Erythroblast (primary cell): ENCODE measurements at places on chromosomes 16 and 17.

DNA sequence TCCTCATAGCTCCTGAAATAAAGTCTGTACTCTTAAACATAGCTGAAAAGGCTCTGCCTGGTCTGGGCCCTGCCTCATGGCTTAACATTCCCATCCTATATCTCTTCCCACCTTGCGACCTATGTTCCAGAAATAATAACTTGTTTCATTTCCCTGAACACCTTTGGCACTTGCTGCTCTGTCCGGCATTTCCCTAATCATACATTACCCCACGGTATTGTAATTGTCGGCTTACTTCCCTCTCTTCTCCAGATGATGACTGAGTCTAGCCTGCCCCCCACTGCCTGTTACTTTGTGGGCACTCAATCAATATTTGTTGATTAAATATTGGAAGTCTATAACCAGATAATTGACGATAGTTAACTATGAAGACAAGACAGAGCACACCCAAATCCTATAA is 23.3 kb upstream of the SUPT4H1 start:
- peak; percentile 13 for DNase-seq

GRCh38 chr17:56597495-56597990 is 4.0 kb downstream of the NOG start:
- no peak for DNase-seq

DNA sequence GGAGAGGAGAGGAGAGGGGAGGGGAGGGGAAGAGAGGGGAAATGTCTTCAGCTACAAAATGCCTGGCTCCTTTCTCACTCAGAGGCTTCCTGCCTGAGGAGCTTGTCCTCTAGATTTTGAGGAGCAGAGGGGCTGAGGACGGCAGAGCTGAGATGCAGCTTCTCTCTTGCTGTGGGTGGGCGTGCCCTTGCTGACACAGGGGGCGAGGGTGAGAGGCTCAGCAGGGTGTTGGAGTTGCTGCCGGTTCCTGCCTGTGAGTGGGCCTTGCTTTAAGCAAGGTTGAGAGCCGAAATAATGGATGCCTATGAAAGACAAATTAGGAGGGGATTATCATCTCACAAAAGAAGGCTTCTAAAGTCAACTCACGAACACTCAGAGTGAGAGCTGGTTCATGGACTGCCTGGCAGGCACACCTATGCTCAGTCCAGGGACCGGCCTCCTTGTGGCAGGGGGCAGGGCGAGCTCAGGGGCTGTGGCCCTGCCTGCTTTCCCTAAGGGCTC is 215.6 kb downstream of the MSI2 start:
- DNase-seq: no peak

DNA sequence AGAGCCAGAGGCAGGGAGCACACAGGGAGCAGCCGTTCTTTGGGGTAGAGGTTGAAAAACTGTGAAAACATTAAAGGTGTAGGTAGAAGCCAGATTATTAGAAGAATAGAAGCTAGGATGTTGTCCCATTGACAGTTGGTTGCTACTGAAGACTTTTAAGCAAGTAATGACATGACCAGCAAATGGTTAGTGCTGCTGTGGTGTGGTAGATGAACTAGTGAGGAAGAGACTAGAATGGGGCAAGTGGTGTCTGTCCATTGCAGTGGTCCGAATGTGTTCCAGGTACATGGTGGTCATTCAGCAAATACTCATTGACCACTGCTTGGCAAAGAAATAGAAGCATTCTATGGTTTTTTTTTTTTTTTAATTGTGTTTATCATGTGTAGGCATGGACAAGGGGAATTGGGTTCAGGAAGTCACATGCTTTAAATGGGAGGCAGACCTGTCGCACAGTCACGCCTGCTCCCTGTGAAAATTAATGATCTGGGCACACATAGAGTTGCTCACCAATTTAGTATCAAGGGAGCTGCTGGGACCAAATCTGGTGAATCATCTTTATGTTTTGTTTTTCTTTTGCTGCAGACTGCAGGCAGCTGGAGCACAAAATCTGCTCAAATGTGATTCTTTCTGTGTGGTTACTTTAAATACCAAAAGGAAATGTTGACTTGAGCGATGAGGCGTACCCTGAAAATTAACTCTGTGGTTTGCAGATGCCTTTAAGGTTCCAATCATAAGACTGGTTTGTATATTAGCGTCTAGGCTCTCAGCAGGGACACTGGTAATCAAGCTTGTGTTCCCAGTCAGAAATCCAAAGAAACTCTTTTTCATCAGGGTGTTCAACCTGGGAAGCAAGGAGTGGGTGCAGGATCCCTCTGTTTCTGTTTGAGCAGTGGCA is 30.7 kb downstream of the YPEL2 start:
- DNase-seq: no peak

DNA sequence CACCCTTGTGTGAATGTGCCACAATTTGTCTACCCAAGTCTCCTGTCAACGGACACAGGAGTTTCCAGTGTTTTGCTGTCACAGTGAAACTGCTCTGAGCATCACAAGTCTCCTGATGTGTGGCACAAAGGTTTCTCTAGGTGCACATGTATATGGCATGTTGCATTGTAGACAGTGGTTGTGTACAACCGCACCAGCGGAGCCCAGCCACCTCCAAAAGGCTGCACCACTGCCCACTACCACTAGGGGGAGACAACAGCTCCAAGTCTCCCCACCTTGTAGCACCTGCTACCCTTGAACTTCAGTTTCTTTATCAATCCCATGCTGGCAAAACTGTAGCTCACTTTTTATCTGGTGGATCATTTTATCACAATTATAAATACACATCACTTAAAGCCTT is 95.5 kb upstream of the ZNF469 start:
- DNase-seq: peak; percentile 19

DNA sequence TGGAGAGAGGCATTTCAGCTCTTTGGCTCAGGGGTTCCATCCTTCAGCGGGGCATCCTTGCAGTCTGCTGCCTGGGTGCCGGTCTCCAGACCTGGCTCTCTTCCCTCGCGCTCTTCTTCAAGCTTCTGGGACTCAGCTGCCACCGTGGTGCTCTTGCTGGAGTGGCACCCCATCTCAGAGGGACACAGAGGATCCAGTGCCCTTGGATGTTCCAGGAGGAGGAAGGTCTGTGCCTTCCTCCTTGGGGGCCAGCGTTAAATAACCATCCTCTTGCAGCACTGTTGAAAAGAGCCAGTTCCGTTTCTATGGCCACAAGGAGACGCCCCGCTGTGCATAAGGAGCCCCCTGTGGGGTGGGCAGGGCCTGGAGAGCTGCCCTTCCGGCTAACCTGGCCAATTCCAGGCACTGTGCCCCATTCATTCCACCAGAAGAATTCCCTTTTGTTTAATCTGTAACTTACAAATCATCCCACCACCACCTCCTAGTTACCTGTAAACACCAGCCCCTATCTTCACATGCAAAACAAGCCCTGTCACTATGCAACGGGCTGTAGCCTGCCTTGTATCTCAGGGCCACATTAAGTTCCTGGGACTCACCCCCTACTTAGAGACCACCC is 8.6 kb downstream of the CHD9NB start:
- no peak for DNase-seq

DNA sequence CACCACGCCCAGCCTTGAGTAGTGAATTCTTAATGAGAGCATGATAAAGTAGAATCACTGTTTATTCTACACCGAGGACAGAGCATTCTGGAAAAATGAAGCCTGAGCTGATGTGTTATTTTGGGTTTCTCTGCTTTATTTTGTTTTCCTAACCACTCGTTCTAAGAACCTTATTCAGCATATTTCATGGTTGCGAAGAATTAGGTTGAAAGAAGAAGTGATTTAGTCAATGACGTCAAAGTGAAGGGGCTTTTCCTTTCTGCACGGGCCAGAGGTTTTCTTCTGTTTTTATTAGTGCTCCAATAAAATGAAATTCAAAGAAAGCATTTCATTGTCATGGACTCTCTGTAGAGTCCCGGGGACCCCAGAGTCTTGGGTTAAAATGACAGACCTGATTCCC is 178.5 kb downstream of the MAF start:
- DNase-seq: no peak

DNA sequence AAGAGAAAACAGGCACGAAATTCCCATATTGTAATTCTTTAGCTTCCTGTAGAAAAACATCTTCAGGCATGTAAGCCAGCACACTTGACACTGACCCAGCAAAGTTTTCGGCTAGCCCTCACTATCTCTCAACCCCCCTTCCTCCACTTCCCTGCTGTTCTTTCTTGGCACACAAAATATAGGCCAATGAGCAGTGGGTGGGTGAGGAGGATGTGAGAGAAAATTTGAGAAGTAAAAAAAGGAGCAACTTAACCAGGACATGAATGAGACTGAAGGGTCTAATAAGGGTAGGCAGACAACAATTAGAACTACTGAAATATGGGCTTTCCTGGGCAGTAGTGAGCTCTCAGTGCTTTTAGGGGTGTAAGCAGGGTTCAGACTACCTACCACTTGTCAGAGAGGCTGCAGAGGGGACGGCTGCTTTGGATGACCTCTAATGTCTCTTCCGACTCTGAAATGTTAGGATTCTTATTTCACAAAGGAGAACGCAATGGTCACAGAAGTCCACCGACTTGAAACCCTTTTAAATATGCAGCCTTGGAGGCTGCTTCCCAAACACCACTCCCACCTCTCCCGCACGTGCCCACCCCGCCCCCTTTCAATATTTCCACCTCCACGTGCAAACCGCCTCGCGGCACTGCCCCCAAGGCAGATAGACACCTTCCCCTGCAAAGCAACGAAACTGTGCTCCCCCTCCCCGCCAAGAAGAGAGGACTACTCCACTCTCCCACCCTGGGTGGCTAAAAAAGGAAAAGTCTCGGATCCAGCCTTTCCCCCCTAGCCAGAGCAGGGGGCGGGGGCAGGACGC is 889 bp downstream of the MBTD1 start:
- peak; percentile 62 for DNase-seq

DNA sequence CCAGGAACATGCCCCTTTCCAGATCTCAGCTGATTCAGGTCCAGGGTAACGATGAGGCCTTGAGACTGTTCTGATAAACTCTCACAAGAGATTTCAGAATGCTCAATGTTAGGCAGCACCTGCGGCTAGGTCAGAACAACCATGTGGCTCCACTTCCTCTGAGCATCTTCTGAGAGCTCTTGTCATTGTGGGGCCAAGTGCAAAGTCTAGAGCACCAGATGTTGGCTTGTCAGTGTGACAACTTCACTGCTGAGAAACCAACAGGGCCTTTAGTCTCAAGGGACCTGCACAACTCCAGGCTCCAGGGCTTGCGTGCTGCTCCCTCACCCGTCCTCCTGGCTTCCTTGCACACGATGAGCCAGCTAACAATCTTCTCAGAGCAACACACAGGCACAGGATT is 29.0 kb downstream of the FCSK start:
- DNase-seq: no peak

DNA sequence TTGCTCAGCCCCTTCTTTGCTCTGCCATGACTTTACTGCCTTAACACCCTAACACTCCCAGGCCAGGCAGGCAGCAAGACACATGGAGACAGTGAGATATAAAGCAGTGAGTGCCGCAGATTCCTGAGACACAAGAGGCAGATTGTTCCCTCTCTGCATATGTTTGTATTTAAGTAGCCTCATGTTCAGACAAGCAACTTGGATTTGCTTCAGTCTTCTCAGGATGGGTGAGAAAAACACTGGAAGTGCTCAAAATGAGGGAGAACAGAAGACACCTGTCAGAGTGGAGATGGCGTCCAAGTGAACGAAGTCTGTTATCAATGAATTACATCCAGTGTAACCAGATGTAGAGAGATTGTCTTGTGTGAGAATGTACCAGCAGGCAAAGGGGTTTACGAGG is 86.8 kb downstream of the CES1 start:
- DNase-seq: no peak

DNA sequence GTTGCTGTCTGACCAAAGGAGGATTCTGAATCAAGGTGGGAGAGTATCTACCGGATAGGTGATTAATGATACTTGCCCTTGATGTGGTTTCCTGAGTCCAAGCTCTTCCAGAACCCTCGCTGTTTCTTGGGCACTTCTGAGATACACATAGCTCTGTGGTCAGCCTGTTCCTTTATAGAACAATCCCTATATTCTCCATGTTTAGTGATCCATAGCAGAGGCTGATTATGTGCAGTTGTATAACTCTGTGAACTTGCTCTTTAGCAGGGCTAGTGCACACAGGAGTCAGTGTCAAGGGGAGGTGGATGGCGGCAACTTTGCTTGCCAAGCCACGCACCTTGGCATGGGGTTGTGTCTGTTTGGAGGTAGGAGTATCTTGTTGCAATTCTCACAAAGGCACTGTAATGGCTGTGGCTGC is 36.1 kb downstream of the ARL4D start:
- DNase-seq: no peak

GRCh38 chr16:83592778-83593177 is 215.0 kb upstream of the HSBP1 start:
- no peak for DNase-seq

DNA sequence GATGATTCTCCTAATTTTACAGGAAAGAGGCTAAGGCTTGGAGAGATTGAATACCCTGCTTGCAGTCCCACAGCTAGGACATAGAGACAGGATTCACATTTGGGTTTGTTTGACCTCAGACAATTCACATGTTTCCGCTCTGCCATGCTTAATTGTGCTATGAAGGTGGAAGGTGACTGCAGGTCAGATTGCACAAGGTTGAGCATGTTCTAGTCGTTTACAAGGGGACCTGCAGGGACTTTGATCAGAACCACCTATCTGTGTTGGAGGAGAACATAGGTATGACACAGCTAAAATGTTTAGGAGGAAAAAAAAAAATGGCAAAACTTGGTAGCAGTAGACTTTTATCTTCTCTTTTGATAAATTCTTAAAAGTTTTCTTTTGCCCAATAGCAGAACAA is 4.9 kb upstream of the ANKFN1 start:
- DNase-seq: no peak

GRCh38 chr16:89367538-89367915 is 122.8 kb downstream of the ANKRD11 start:
- no peak for DNase-seq

GRCh38 chr16:35252356-35252936 is 1793.0 kb downstream of the TP53TG3F start:
- peak; percentile 8 for DNase-seq

GRCh38 chr16:87491522-87492290 is 1.1 kb downstream of the ZCCHC14 start:
- DNase-seq: peak; percentile 53

- DNase-seq: no peak
These were observed 18.0 kb downstream of the MPRIP start for GRCh38 chr17:17060001-17060922.

DNA sequence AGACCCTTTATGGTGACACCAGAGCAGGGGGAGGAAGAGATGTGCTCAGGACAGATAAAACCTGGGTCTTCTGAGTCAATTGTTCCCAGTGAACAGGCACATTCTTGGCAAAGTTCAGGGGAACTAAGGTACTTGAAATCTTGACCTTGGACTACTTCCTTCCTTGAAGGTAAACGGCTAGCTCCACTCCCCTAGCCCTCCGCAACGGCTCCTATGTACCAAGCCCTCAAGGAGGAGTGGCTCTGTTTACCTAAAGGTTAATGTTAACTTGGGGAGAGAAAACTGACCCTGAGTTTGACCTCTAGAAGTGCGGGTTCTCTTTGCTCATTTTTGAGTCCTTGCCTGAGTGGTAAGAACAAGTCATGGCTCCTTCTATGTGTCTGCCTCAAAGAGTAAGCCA is 7.8 kb downstream of the TTLL6 start:
- DNase-seq: no peak

GRCh38 chr16:67383284-67383683 is 10.0 kb downstream of the TPPP3 start:
- no peak for DNase-seq

GRCh38 chr16:75263963-75264445 is 12.6 kb upstream of the BCAR1 start:
- peak; percentile 27 for DNase-seq

GRCh38 chr16:82470620-82471152 is 156.1 kb upstream of the CDH13 start:
- DNase-seq: no peak
